Cardiac ventricle fibroblast (primary cell): ENCODE measurements at places on chromosomes 5 and 9. TPM values are rescaled to one million over a fixed set of nuclear protein-coding genes. Genes with fewer than 3 reads are reported as not detected.

The ZFAND5 gene
- 94.1 and 107 TPM in 2 replicates for total RNA-seq

The FASTKD3 gene
- total RNA-seq, result 2.8 and 14.7 TPM in 2 replicates

The BRINP1 gene
- total RNA-seq, result 20.0 and 23.7 TPM in 2 replicates

The ACER2 gene
- total RNA-seq, result 9.5 and 10.5 TPM in 2 replicates
